ENCODE measurements at places on chromosomes 6 and 20.

DNA sequence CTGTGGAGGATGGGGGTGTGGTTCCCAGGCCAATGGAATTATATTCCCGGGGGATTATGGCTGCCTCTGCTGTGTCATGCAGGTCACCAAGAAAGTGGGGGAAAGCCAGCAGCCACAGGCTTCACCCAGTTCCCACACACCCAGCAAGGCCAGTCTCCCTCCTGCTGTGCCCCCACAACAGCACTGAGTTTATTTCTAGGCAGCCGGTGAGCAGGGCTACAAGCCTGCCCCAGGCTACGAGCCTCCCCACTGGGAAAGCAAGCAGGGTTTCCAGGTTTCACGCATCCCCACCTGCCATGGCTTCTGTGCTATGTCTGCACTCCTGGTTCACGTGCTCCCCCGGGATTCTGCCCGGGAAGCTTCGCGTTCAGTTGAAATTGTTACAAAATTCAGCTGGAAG is 72.6 kb downstream of the ERMARD start:
- DNase-seq, result no peak

GRCh38 chr6:47402081-47402480 is 75.5 kb upstream of the CD2AP start:
- no peak for DNase-seq

- DNase-seq, result no peak
These were observed 10.2 kb downstream of the DLL1 start for GRCh38 chr6:170280689-170281045.

GRCh38 chr6:14910692-14911547 is 334.9 kb upstream of the JARID2 start:
- no peak for DNase-seq

- DNase-seq, result no peak
These were observed 57.2 kb upstream of the GGTLC1 start for GRCh38 chr20:24045621-24046318.

DNA sequence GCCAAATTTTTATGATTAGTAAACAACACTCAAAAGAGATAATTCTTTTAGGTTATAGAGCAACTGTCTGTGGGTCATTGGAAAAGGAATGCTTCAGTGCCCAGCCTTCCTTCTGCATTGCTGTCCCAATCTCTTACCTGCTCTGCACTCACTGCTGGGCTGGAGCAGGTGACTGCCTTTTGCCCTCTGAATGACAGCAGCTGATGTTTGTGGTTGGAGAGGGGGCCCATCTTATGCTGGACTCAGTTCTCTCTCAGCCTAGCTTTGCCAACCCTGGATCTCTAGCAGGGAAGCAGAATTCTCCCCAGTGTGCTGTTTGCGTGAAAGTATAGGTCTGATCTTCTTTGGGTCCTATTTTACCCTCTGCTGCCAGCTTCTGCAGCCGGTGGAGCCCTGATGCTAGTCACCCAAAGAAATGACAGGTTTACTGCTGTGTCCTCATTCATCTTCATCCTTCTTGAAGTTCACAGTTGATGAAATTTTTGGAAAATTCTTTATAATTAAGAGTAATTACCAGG is 193.5 kb downstream of the ARID1B start:
- no peak for DNase-seq

DNA sequence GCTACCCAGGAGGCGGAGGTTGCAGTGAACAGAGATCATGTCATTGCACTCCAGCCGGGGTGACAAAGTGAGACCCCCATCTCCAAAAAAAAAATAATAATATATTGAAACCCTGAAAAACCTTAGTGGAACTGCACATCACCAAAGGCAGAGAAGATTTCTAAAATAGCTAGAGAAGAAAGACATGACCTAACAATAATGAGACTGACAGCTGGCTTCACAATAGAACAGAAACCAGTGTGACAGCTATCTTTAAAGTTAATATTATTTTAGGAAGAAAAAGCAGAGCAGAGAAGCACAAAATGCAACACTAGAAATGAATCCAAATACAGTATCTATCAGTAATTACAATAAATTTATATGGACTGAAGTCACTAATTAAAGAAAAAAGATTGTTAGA is 67.1 kb upstream of the FLRT3 start:
- DNase-seq, result no peak

DNA sequence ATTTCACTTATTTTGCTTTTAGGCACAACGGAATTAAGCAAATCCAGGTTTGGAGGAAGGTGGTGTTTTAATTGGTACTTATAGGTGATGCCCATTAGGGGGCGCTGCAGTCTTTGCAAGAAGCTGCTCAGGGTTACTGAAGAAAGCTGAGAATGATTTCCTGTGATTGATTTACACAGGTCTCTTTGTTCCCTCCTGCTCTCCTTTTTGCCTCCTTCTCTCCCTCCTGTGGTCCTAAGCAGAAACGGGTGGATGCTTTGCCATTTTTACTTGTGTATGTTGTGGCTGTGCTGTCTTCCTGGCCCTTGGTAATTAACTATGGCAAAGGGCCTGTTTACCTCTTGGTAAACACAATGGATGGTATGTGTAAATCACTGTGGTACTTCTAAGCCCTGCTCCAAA is 97.8 kb downstream of the ANKS1A start:
- DNase-seq, result no peak

- DNase-seq, result no peak
These were observed 28.4 kb upstream of the BTN3A2 start for GRCh38 chr6:26336355-26337198.

DNA sequence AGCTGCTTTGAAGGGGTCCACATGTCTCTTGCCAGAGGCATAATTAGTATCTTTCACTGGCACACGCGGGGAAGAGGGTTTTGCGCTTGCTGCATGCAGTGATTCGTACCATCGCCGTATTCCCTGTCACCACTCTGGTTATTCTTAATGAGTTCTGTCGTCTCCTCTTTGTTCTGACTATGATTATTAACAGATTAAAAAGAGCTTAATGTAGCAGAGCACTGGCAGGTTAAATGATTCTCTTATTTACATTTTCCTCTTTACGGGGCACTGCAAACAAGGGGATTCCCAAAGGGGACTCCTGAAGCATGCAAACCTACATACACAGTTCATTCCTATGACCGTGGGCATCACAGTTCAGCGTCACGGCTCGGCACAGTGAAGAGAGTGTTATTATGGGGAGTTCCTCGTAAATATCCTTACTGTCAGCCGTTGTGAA is 204.8 kb downstream of the DTNBP1 start:
- no peak for DNase-seq

DNA sequence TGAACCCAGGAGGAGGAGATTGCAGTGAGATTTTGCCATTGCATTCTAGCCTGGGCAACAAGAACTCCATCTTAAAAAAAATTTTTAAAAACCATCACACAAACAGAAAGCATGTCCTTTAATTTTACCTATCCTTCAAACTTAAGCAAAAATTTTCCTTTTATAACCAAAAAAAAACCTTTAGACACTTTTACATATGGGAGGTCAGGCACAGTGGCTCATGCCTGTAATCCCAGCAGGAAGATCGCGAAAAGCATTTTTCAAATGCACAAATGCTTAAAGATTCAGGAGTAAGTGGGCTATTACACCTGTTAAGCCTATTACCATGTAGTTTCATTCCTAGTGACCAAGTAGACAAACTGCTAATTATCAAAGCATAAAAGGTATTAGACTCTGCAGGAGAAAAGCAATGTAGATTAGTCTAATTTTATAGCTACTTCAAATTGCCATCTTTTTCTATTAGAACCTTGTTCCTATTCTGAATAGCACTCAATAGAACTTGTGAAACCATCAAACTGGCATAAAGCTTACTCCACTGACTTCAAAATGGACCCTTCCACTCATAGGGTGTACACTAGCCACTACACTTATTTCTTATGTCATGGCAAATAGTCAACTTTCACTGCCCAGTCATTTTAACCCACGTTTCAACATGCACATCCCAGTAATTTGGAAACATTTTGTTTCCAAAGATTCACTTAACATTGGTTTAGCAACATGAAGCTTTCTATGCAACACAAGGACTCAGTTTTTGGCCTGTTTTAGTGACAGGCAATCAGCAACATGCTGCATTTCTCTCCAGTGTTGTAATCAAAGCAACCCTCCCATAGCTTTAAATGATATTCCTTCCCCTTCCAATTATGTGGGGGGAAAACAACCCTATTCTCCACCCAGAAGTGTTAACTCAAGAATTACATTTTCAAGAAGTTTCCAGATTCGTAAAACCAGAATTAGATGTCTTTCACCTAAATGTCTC is 4.0 kb downstream of the EEF1A1 start:
- DNase-seq, result no peak

DNA sequence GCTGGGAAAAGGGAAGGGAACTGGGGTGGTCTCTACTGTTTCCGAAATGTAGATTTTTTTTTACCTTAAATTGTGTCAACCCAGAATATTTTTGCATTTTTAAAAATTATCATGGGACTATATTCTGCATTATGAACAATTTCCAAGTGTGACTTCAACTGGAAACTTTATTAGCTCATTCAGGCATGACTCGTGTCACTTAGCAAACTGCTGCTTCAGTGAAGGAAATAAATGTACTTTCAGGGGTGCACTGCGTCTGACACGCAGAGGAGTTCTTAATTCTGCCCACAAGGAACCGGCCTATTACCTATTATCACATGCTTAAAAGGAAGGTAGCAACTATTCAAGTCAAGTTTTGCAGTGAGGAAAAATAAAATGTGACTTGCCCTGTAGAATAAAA is 291.3 kb upstream of the PRDM1 start:
- DNase-seq, result no peak

DNA sequence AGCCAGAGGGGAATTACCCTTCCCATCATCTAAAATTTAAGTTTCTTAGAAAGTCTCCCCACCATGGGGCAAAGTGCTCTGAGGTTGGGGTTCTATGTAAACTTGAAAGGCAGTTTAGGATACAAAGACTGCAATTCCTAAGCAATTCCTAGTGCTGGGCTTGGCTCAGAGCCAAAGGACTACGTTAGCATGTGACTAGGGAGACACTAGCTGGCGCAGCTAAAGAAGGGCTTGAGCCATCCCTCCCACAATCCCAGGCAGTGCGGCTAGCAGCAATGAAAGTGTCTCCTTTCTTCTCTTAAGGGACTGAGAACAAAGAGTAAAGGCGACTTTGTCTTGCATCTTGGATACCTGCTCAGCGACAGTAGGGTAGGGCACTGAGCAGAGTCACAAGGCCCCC is 306.6 kb upstream of the FKBP1C start:
- no peak for DNase-seq

- no peak for DNase-seq
These were observed 81.9 kb downstream of the LRFN2 start for GRCh38 chr6:40505191-40505810.

DNA sequence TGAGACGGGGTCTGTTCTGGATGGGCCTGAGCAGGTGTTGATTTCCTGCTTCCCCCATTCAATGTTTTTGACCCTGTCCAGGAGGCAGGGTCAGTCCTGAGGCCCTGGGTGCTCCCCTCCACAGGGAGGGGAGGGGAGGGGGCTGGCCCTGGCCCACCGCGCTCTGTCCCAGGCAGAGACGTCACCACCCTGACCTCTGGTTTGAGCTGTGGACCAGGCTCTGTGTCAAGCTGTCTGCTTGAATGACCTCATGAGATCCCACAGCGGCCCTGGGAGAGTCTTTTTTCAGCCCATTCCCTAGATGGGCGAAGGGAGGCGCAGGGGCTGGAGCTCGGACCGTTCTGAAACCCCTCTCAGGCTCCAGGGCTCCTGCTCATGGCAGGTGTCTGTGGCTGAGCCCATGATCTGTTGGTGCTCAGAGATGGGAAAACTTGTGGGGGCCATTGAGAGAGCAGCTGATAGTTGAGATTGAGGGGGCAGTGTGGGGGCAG is 8.9 kb upstream of the LKAAEAR1 start:
- DNase-seq, result no peak

DNA sequence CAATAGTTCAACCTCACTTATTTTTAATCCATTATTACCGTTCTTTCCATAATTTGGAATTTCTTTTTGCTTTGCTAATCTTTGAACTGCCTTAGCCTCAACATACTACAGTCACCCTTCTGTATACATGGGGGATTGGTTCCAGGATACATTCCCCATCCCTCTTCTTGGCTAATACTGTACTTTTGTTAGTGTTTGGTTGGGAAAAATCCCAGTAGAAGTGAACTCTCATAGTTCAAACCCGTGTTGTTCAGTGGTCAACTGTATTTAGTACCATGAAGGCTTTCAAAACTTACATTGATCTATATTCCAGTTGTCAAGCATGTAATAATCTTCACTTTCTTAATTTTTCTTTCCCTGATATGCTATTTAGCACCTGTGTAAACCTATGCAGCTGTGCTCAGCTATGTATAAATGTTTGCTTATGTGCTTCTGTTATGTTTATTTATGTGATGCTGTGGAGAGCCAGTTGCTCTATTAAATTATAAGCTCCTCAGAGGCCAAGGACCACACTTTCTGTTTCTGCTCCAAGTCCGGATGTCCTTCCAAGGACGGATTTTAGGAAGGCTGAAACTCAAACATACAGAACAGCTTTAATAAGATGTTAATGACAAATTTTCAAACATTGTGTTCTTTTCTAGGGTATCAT is 33.3 kb upstream of the LAMA4 start:
- no peak for DNase-seq

- no peak for DNase-seq
These were observed 6.5 kb upstream of the GRIK2 start for GRCh38 chr6:101386982-101387381.

DNA sequence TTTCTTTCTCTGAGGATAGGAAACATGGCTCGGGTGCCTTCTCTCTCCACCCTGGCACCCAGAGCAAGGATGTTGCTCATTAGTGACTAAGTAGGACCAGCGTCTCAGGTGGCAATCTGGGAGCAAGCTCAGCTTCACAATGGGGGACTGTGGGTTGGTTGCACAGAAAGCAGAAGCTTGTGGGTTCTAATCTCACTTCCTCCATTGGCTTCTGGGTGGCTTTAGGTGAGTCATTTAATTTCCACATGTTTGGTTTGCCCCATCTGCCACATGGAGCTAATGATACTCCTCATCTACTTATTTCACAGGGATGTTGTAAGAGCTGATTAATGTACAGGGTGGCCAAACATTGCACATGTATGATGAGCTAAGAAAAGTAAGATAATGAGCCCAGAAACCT is 54.8 kb upstream of the AKIRIN2 start:
- DNase-seq, result no peak

- DNase-seq, result no peak
These were observed 126.3 kb downstream of the CDKAL1 start for GRCh38 chr6:20660534-20660933.

GRCh38 chr6:22886650-22887581 is 317.6 kb downstream of the HDGFL1 start:
- no peak for DNase-seq

GRCh38 chr6:3520281-3521230 is 63.7 kb upstream of the SLC22A23 start:
- DNase-seq, result no peak

- DNase-seq, result no peak
These were observed 334.4 kb downstream of the QKI start for GRCh38 chr6:163748886-163749285.

DNA sequence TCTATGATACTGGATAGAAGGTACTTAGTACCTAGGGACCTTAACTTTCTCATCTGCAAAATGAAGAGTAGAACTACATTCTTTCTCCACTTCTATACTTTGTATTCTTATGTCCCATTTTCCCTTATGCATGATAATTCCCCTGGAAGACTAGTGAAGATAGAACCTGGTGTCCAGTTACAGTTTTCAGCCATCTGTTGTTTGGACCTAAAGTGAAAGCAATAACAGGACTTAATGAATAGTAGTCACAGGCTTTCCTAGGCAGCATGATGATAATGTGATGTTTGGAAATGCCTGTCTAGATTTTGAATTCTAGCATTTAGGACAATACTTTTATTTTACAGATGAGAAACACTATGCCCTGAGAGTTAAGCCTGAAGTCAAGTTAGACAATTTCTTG is 153.8 kb downstream of the RIMS1 start:
- DNase-seq, result no peak

GRCh38 chr6:112396221-112396620 is 49.1 kb downstream of the RFPL4B start:
- no peak for DNase-seq

Data from NCI-H187 (cell line).